ENCODE measurements at places on chromosomes 6 and 20.

DNA sequence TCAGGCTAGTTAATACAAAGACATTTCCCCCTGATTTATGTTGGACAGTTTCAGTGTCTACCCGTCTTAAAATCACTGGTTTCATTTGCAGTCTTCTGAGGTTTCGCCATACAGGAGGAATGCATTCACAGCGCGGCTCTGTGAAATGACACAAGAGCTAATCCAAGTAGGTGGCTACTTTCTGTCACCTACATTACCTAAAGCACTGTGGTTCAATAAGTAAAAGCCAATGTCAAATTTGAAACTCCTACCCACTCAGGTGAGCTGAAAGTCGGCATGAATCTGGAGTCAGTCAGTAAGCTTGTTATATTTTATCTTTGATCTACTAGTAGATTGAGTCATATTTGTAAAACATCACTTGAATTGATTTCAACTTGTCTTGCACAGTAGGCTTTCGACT is 370.8 kb downstream of the LAMA2 start:
- DNase-seq = no peak

DNA sequence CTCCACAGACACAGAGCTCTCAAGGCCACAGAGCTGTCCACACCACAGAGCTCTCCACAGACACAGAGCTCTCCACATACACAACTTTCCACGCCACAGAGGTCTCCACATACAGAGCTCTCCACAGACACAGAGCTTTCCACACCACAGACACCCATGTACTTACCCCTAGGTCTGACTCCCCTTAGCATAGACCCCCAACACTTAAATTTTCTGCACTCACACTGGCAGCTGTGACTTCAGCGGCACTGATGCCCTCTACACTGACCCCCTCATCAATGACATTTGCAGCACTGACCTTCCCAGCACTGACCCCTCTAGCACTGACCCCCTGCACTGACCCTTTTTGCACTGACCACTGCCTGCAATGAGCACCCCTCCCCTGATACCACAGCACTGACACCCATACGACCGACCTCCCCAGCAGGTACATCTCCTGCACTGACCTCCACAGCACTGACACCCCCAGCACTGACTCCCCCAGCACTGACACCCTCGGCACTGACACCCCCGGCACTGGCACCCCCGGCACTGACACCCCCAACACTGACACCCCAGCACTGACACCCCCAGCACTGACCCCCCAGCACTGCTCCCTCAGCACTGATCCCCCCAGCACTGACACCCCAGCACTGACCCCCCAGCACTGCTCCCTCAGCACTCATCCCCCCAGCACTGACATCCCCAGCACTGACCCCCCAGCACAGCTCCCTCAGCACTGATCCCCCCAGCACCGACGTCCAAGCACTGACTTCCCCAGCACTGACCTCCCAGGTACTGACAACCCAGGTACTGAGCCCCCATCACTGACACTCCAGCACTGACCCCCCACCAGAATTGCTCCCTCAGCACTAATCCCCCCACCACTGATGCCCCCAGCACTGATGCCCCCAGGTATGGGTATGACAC is 56.5 kb downstream of the ERMARD start:
- no peak for DNase-seq

DNA sequence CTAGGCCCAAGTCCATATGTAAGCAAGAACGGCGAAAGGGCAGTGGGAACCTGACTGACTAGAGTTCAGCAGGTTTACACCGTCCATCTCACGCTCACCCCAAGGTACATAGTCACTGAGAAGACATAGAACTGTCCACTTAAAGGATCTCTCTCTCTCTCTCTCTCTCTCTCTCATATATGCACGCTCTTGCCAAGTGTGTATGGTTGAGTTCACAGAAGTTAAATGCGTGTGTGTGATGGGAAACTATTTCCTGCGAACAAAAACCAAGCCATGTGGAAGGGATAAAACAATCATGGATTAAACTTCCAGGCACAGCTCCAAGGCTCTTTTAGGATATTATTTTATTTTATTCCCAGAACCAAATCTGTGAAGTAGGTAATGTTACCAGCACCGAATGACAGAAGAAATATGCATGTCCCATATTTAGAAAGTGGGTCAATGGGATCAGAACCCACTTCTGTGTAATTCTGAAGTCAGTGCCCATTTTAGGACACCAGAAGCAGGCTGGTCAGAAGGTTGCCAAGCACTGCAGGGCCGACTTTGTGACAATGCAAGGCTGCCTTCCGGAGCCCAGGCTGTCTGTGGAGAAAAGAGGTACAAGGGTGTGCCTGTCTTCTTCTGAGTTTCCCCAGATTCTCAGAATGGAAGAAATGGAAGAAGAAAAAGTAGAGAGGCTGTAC is 49.2 kb upstream of the MAP7 start:
- peak; percentile 55 for DNase-seq

GRCh38 chr20:1301031-1301529 is 27.9 kb downstream of the SDCBP2 start:
- peak; percentile 22 for DNase-seq

- no peak for DNase-seq
These were observed 40.1 kb upstream of the AKIRIN2 start for GRCh38 chr6:87742106-87742505.

DNA sequence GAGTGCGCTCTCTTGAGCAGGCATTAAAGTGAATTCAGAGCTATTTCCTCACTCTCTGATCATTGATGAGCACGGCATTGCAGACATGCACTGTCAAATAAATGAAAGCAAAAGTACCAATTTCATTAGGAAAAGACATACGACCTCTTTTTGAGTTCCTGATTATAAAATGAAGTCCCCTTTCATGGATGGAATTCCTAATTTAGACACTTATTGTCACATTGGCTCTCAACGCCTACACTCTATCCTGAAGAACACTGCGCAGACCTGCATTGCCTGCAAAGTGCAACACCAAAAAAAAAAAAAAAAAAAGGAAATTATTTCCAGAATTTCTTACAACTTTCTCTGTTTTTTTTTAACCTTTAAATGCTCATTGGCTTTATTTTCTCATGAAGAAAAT is 1.6 kb downstream of the ADGRB3 start:
- DNase-seq = no peak

Measured in GM04503 (cell line).